CD8-positive, alpha-beta T cell (primary cell): ENCODE measurements at places on chromosomes 2 and 18.

- no peak for DNase-seq
Measured at GRCh38 chr2:45891719-45892424, 240.4 kb downstream of the PRKCE start.

DNA sequence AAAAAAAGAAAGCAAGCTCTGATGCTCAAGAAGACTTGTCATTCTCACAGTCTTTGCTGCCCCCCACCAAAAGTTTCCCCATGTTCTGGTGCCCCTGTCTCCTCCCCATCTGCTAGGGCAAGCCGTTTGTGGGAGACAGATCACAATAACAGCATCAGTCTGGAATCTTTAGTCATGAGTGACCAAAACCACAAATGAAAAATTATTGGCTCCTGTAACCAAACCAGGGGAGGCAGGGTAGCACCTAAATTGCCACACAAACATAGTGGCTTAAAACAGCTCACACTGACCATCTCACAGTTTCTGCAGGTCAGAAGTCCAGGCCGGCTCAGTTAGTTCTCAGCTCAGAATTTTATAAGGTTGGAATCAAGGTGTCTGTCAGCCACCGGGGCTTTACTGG, 9.1 kb upstream of the B3GNT7 start:
- DNase-seq = no peak

DNA sequence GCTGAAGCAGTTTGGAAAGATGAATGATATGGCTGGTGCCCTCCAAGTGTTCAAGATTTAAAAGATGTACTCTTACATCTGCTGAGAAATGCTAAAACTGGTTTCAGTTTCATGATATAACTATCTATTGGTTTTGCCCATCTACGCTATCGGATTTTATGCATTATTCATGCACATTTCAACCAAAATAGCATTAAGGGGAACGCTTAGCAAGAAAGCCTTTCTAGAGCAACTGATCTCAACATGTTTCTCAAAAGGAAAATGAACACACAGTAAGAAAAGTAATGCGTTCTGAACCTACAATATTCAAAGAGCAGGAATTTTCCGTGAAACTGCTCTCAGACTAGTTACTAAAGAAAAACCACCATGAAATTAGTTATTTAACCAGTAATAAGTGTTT, 93.9 kb downstream of the CABYR start:
- DNase-seq = no peak

DNA sequence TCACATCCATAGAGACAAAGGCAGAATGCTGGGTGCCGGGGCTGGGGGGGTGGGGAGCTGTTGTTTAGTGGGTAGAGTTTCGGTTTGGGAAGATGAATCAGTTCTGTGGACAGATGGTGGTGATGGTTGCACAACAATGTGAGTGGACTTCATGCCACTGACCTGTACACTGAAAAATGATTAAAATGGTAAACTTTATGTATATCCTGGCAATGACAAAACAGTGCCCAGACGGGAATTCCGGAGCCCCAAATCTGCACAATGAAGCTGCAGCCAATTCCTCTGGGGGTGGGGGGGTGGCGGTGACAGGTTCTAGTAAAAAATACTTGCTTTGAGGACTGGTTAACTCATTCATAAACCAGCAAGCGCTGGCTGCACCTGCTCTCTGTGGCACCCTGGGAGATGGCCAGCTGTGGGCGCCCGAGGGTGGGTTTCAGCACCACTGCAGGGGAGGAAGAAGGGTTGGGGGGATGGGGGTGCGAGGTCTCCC, 81.8 kb upstream of the HPCAL1 start:
- DNase-seq = no peak
